ENCODE measurements at places on chromosomes 4 and X.

DNA sequence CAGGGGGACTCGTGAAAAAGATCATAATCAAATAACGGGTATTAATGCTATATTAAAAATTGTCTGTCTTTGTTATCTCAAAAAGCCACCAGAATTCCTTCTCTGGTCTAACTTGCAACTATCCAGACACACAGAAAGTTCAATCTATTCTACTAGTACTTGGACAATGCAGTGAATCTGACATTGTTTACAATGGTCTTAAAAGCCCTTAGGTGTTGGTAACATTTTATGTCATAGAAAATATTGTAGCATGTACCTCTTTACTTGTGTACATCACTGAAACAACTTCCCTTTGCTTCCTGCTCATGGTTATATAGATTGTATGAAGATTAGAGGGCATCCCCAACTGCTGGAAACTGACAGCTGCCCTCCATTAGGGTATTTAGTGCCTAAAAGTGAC is 71.1 kb upstream of the PPP3CA start:
- DNase-seq = no peak

GRCh38 chrX:110758781-110759422 is 36.7 kb downstream of the CHRDL1 start:
- no peak for DNase-seq

DNA sequence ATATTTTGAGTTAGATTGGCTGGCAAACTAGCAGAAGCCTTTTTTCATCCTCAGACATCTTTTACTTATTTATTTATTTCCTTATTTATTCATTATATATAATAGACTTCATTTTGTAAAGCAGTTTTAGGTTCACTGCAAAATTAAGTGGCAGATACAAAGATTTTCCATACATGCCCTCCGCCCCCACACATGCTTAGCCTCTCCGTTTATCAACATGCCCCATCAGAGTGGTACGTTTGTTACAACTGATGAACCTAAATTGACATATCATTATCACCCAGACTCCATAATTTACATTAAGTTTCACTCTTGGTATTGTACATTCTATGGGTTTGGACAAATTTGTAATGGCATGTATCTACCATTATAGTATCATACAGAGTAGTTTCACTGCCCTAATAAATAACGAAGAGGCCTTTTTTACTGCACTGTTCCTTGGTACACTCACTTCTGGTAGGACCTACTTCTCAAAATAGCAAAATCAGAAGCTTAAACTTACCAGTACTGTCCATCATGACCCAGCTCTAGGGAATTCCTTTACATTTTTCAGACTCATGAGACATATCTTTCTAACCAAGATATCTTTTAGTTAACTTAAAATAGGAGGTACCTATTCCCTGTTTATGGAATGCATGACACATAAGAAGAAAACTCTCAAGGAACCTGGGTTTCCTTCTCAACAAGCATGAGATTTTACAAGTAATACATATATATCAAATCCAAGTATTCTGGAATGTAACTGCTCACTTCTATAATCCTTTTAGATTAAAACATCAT is 4.8 kb upstream of the TMPRSS11B start:
- DNase-seq = no peak

DNA sequence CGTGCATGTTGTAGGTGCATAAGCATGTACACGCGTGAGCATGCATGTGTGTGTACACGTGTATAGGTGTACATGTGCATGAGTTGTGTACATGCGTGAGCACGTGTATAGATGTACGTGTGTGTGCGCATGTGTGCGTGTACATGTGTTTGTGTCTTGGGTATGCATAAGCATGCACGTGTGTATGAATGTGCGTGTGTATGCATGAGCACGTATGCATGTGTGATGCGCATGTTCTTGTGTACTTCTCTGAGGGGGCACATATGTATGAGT is 9.0 kb downstream of the NAT8L start:
- no peak for DNase-seq

DNA sequence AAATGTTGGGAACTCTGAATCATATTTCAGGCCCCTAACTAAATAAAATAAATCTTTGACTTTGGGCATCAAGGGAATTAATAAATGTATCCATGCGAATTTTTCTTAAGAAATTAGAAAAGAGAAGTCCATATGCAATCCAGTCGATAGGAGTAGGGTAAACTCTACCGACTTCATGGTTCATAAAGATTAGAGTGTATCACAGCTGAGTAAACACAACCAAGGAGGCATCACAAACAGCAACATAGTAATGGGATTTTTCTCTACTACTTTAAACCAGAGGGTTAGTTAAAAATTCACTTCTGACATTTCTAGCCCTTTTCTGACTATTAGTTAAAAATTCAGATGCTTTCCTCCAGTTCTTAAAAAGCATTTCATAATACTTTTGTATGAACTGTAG is 19.9 kb downstream of the SEPTIN11 start:
- no peak for DNase-seq

GRCh38 chr4:109162759-109163158 is 139.7 kb downstream of the COL25A1 start:
- DNase-seq = no peak

DNA sequence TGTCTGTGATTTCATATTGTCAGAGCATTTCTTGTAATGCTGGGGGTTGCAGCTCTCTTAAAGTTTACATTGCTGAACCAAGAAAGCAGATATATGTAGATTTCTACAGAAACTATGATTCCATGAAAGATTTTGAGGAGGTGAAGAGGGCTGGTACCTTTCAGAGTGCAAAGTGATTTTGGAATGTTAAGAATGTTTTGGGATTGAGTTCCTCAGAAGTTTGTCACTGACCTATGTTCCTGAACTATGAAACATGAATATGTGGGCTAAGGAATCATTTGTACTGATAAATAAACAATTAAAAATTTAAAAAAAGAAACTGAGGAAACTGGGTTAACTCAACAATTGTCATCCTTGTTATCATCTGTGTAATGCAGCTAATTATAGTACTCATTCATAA is 12.3 kb upstream of the CHIC2 start:
- DNase-seq = no peak

GRCh38 chr4:163540977-163541376 is 46.5 kb downstream of the TMA16 start:
- DNase-seq = no peak

- DNase-seq = no peak
These were observed 46.0 kb downstream of the ATP8A1 start for GRCh38 chr4:42610941-42611340.

- no peak for DNase-seq
These were observed 74.4 kb upstream of the DYNLT3 start for GRCh38 chrX:37921758-37922157.

- no peak for DNase-seq
These were observed 335.2 kb downstream of the PPP1R2C start for GRCh38 chrX:42442745-42443144.

DNA sequence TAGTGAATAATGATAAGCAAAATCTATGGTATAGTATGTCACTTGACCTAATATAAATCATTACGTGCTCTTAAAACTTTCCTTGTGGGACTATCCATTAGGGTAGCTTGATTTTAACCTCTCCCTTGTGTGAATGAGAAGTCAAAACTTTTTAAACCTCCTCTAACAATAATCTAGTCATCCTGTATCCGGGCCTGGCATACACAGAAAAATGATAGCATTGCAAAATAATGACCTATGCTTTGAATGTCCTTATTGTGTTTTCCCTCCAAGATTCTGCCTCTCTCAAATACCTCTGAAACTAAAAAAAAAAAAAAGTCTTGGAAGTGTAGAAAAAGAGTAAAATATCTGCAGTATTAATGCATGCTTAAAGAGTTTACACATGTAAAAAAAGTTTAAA is 250.0 kb upstream of the NDST3 start:
- DNase-seq = no peak

DNA sequence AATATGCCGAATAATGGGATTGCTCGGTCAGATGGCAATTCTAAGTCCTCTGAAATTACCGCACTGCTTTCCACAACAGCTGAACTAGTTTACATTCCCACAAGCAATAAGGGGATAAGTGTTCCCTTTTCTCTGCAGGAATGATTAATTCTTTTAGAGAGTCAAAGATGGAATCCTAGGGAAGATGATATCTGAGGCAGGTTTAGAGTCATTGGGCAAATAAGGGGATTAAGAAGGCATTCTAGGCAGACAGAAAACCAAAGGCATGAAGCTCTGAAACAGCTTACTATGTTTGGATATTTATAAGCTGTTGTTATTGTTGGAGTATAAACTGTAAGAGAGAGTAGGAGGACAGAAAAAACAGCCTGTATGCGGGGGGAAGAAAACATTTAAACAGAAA is 85.7 kb downstream of the TET2 start:
- DNase-seq = no peak

DNA sequence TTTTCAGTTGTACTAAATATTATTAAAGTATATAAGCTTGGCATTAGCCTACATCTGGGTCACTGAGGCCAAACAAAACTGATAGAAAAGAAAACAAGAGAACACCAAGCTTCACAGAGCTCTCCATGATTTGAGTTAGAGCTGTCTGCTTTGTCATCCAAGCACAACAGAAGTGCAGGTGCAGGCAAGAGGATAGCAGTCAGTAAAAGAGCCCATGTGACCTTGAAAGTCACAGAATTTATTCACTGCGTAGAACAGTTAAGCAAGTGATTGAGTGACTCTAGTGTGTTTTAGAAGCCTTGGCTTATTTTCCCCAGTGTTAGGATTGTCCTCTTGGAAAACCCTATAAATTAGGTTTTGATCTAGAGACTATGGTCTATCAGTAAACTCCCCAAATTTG is 49.4 kb upstream of the PRDM5 start:
- DNase-seq = no peak

- DNase-seq = no peak
These were observed 53.8 kb upstream of the NAP1L2 start for GRCh38 chrX:73268463-73268862.

DNA sequence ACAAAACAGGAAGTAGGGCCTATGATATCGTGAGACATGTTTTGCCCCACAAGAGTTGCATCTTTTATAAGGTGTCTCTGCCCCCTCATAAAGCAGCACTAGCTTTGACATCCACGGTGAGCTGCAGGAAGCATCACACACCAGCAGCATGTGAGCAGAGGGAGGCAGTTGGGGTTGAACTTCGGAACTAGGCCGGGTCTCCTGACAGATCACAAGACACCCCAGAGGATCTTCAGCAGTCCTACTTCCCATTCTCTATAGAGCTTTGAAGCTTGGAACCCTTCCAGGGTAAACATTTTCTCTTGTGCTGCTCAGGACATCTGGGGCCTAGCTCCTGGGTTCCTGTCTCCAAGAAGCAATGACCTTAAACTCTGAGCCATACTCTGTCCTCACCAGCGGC is 27.5 kb downstream of the YY2 start:
- no peak for DNase-seq

GRCh38 chr4:42906891-42907759 is 14.6 kb downstream of the GRXCR1 start:
- no peak for DNase-seq

GRCh38 chr4:169604131-169604900 is 8.1 kb downstream of the NEK1 start:
- DNase-seq = no peak

- DNase-seq = no peak
These were observed 30.4 kb upstream of the UBE2NL start for GRCh38 chrX:143853488-143853887.

- DNase-seq = no peak
These were observed 19.4 kb downstream of the BEND4 start for GRCh38 chr4:42133006-42133405.

GRCh38 chr4:31390849-31391248 is 670.7 kb downstream of the PCDH7 start:
- DNase-seq = no peak

DNA sequence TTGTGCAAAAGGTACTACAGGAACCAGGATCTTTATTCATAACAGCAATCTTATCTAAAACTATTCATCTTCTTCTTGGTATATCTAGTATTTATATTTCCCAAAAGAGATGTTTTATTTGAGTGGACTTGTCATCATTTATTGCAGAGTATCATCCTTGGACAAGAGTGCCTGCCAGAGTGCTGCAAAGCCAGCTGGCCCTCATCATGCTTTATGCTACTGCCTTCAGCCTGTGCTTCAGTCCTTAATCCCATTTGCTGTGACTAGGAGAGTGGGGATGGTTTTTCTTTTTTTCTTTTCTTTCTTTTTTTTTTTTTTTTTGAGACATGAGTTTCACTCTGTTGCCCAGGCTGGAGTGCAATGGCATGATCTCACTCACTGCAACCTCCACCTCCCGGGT is 33.5 kb upstream of the ELF2 start:
- DNase-seq = no peak

GRCh38 chrX:100623001-100623400 is 13.6 kb downstream of the TSPAN6 start:
- no peak for DNase-seq

- no peak for DNase-seq
These were observed 7.2 kb downstream of the ARHGAP24 start for GRCh38 chr4:85482010-85482738.

- DNase-seq = no peak
These were observed 117.7 kb upstream of the PSAPL1 start for GRCh38 chr4:7552466-7552865.

GRCh38 chr4:99615170-99615820 is 40.7 kb downstream of the MTTP start:
- no peak for DNase-seq

GRCh38 chr4:168503652-168504362 is 7.0 kb downstream of the PALLD start:
- DNase-seq = no peak

- no peak for DNase-seq
These were observed 137.9 kb downstream of the GPC3 start for GRCh38 chrX:133847340-133847994.

DNA sequence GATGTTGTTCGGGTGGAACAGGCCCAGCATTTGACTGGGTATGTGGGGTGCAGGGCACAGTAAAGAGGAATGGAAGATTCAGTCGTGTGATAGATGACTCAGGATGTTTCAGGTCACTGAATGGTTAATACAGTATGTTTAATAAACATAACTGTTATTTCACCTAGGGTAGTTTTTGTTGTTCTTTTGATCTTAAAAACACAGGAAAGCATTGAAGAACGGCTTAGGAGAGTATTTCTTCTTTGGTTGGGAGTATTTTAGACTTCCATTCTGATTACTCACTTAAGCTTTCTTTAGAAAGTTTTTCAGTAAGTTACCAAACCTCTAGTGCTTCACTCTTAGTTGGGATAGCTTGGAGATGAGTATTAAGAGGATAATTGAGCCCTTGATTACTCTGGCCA is 62.3 kb downstream of the STAG2 start:
- no peak for DNase-seq

Measured in NCI-H510A (cell line).